BJ (cell line): ENCODE measurements at places on chromosomes 12 and 14.

- no peak for DNase-seq
These were observed 16.3 kb downstream of the CYP46A1 start for GRCh38 chr14:99700379-99700778.

- no peak for DNase-seq
These were observed 69.6 kb downstream of the MGST1 start for GRCh38 chr12:16417058-16417457.

- DNase-seq, result no peak
These were observed 29.1 kb downstream of the PAWR start for GRCh38 chr12:79661629-79662028.

- no peak for DNase-seq
These were observed 19.0 kb downstream of the NOC4L start for GRCh38 chr12:132163041-132163910.

DNA sequence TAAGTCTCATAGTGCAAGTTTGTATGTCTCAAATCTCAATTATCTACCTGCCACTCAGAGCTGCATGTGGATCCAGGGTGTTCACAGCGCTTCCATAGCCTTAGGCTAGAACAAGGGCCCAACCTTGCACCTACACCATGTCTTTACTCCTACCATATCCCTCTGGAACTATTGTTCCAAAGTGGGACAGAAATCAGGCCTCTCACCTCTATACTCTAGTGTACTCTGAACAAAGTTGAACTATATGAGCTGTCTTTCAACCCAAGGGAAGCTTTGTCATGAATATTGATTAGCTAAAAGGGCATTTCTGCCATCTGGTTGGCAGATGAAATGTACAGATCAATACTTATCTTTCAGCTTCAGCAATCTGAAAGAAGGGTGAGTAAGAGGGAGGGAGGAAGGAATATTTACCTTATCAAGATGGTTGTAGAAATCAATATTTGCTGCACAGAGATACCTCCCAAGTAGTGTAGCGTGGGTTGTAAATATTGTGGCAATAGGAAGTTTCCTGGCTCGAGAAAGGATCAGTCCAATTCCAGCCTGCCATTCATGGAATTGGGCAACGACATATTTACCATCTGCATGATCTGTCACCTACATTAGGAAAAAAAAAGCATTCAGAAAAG, 30.8 kb downstream of the GYS2 start:
- no peak for DNase-seq

DNA sequence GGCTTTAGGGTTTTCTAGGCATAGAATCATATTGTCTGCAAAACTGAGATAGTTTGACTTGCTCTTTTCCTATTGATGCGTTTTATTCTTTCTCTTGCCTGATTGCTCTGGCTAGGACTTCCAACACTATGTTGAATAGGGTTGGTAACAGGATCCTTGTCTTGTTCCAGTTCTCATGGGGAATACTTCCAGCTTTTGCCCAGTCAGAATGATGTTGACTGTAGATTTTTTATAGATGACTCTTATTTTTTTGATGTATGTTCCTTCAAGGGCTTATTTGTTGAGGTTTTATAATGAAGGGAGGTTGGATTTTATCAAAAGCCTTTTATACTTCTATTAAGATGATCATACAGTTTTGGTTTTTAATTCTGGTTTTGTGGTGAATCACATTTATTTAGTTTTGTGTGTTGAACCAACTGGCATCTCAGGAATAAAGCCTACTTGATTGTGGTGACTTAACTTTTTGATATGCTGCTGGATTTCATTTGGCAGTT, 478.2 kb downstream of the TMEM117 start:
- no peak for DNase-seq
